Frontal cortex (tissue), 4 donors: ENCODE measurements at places on chromosomes 3 and 15. TPM values are rescaled to one million over a fixed set of nuclear protein-coding genes. Genes with fewer than 3 reads are reported as not detected.

- DNase-seq, result no peak
Observed at GRCh38 chr3:31249545-31249944, 283.2 kb upstream of the STT3B start.

Gene MAP2K1
- total RNA-seq, result 31.0 TPM

Gene MYEF2
- total RNA-seq, result 117 TPM

DNA sequence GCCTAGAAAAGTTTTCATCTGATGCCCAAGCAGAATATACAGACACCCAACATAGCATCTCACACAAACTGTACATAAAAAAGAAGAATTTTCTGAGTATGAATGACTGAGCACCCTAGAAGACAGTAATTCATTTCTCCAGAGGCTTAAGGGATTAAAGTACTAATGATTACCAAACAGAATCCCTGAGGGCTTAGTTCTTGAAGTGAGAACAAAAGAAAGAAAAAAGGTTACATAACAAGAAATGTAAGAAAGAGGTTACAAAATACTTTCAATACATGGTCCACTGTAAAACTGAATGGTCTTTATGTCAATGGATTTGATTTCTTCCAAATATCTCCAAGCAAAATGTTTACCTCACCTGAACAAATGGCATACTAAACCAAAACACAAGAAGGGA lies 9.1 kb upstream of the NEK10 start:
- DNase-seq, result no peak

GRCh38 chr15:73930371-73930770 lies 4.1 kb downstream of the LOXL1 start:
- DNase-seq, result no peak

Gene CCDC54
- total RNA-seq, result not detected

- no peak for DNase-seq
Observed at GRCh38 chr3:45992821-45993221, 2.8 kb downstream of the FYCO1 start.

Gene ZIC1
- 20.0 TPM for total RNA-seq

- DNase-seq, result no peak
Observed at GRCh38 chr3:98021830-98022560, 13.1 kb downstream of the GABRR3 start.

DNA sequence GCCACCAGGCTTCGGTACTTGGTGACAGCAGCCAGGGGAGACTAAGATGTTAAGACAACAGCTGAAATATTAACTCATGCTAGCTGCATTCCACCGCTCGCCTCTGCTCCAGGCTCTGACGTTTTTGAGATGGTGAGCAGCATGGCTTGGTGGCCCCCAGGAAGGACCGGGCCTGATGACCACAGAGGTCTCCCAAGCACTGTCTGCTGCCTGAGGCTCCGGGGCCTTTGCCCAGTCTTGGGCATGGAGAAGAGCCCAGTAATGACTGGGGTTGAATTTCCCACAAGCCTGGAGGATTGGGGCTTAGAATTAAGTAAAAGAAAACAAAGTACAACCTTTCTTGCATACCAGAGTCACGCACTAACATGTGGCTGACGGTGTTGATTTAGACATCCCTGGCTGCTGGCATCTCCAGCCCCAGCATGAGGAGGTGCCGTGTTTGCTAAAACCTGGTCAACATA lies 243.6 kb upstream of the LYSMD4 start:
- no peak for DNase-seq

- DNase-seq, result no peak
Observed at GRCh38 chr3:46926871-46927717, 49.5 kb downstream of the CCDC12 start.

- no peak for DNase-seq
Observed at GRCh38 chr3:110069761-110070160, 732.4 kb upstream of the DPPA4 start.

GRCh38 chr15:33693166-33693800 lies 275.0 kb upstream of the CHRM5 start:
- DNase-seq, result no peak

Gene GUCA1C
- not detected for total RNA-seq

- DNase-seq, result no peak
Observed at GRCh38 chr3:14413381-14414071, 11.1 kb downstream of the SLC6A6 start.

DNA sequence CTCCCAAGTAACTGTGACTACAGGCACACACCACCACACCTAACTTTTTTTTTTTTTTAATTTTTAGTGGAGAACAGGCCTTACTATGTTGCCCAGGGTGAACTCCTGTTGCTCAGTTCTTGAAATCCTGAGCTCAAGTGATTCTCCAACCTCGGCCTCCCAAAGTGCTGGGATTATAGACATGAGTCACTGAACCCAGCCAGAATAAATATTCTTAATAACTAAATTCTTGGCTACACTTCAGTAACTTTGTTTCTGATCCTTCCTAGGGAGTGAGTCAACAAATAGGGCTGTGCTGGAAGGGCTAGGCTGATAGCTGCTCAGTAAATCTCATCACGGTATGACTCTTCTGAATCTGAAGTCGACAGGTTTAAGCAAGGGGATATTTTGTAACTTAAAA lies 56.6 kb downstream of the P3H2 start:
- DNase-seq, result no peak

Gene PROS1
- 12.2 TPM for total RNA-seq

Gene GABRR3
- not detected for total RNA-seq

DNA sequence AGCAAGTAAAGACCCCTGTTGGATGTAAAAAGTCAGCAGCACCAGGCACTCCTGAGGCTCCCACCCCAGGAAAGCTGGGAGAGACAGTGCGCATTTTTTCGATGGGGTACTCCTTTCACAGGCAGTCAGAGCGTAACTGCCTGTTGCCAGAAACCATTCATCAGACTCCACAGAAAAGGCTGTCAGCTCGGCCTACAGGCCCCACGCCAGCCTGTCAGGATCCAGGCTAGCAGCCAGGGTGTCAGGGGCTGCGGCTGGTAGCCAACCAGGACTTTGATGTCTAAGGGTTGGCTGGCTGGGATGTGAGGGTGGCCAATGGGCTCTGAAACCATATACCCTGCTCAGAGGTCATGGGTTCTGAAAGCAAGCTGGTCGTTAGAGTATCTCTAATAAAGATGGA lies 164.5 kb downstream of the WNT5A start:
- DNase-seq, result no peak

DNA sequence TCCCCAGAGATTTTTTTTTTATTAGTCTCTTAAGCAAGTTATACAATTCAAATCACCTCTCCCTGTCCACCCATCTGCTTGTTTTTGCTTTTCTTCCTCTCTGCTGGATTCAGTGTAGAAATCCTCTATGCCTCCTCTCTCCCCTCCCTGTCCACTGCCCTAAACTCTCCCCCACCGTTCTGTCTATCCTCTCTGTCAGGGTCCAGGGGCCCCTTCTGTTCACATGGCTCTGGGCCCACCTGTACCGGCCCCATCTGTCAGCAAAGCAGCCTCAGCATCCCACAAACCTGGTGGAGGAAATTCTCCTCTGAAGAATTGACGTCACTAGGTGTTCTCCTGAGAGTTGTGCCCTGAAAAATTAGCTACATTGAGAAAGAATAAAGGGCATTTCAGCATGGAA lies 137.6 kb upstream of the CMC1 start:
- no peak for DNase-seq

Gene ROPN1
- not detected for total RNA-seq

Gene POTEB3
- total RNA-seq, result not detected

- no peak for DNase-seq
Observed at GRCh38 chr3:107222907-107223306, 154.3 kb upstream of the CCDC54 start.

DNA sequence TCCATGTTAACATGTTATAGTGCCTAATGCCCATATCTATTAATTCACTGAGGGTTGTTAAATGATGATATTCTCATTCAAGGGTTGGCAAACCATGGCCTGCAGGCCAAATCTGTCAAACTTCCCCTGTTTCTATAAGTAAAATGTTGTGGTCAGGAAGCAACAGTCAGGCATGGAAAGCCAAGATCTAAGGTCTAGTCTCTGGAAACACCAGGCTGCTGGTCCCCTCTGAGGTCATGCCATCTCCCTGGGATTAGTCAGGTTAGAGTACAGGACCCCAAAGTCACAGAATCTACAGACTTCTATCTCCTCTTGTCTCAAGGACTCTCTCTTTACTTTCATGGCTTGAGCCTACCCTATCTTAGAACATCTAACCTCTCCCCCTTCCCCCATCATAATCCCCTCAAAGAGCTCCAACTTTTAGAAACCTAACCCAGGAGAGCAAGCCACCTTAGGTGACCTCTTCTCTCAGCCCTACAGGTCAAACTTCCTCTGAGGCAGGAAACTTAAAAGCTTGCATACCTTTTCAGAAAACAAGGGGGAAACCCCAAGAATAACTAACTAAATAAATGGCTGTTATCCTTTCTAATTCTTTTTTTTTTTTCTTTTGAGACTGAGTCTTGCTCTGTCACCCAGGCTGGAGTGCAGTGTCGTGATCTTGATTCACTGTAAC lies 15.3 kb upstream of the HERC1 start:
- DNase-seq, result no peak

DNA sequence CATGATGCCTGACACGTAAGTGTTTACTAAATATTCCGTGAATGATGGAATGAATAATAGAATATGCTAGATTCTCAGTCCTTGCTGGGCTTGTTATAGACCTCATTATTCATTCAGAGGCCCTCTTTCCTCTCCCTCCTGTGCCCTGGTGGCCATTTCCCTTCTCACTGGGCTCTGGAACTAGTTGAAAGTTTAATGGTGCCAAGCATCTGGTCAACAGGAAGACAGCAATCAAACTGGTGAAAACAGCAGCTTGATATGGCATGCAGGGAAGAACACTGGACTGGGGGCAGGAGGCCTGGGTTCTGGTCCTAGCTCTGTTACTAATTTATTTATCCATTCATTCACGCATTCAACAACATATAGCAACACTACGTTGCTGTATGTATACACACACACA lies 3.7 kb upstream of the APOD start:
- DNase-seq, result no peak

- DNase-seq, result peak; percentile 27
Observed at GRCh38 chr15:50315814-50316630, 39.0 kb downstream of the GABPB1 start.

- DNase-seq, result no peak
Observed at GRCh38 chr3:8777201-8777977, 8.0 kb upstream of the OXTR start.

- DNase-seq, result no peak
Observed at GRCh38 chr3:73848173-73848906, 223.6 kb upstream of the PDZRN3 start.

DNA sequence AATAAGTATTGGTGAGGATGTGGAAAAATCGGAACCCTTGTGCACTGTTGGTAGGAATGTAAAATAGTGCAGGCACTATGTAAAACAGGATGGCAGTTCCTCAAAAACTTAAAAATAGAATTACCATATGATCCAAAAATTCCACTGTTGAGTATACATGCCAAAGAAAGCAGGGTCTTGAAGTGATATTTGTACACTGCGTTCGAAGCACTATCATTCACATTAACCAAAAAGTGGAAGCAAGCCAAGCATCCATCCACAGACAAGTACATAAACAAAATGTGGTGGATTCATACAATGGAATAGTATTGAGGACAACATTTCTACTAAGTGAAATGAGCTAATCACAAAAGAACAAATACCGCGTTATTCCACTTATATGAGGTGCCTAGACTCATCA lies 200.7 kb downstream of the TJP1 start:
- DNase-seq, result no peak

DNA sequence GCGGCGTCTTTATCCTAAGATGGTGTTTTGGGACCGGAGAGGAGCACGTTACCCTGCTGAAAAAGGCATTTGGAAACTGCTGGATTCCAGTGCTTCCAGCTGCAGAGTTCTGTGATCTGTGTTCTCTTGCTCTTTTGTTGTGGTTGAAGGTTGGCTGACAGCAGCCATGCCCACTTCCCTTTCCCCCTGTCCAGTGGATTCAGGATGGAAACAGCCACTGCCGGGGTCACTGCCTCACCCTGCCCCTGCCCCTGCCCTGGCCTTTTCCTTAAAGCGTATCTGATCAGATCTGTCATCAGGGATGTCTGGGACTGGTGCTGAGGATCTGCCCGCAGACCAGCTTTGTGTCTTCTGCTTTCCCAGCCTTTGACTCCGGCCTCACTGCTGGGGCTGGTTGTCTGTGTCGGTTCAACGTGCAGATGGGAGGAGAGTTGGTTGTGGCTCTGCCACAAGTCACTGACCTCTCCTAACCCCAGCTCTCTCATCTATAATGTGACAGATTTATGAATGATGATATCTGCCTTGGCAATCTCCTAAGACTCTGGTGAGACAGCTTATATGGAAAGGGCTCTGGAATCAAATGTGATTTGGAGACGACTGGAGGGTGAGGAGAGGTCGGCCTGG lies 219.4 kb upstream of the BHLHE40 start:
- DNase-seq, result no peak

Gene TLE3
- total RNA-seq, result 68.9 TPM

DNA sequence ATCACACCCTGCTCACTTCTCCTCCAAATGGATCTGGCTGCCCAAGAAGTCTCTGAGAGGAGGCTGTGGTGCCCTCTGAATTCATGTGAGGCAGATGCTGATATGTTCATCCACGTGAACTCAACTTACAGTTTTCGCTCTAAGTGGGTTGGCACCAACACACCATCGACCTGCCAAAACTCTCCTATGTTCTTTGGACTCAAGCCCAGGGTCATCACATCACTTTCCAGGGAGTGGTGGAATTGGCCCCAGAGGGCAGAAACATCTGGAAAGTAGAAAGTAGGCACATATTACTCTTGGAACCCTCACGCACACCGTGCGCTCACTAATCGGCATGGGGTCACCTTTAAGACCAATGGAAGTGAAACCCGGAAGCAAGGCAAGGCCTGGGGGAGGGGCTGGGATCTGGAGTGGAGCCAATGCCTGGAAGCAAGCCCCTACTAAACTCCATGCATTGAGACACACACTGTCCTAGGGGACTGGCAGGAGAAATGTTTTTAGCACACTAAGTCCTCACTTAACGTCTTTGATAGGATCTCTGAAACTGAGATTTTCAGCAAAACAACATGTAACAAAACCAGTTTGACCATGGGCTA lies 41.4 kb downstream of the SSUH2 start:
- DNase-seq, result no peak
